Midbrain (tissue), 1 donor: ENCODE measurements at places on chromosomes 13 and 19.

- no peak for DNase-seq
Observed at GRCh38 chr13:46607768-46608564, 55.0 kb downstream of the LRCH1 start.

DNA sequence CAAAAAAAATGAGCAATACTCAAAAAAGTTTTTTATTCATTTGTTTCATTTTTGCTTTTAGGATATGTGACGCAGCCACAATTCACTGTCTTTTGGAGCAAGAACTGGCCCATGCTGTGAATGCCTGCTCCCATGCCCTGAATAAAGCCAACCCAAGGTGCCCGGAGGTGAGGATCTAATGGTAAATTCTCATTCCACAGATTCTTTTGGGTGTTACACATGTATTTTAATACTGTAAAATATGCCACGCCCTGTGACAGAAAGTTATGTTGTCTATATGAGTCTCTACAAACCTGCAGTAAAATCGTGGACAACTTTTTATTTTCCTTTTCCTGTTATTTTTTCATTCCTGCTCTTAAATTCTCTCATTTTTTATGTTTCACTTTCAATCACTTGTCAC lies 57.5 kb upstream of the AKAP11 start:
- DNase-seq: no peak

GRCh38 chr13:37695200-37695599 lies 96.6 kb upstream of the POSTN start:
- DNase-seq: no peak

DNA sequence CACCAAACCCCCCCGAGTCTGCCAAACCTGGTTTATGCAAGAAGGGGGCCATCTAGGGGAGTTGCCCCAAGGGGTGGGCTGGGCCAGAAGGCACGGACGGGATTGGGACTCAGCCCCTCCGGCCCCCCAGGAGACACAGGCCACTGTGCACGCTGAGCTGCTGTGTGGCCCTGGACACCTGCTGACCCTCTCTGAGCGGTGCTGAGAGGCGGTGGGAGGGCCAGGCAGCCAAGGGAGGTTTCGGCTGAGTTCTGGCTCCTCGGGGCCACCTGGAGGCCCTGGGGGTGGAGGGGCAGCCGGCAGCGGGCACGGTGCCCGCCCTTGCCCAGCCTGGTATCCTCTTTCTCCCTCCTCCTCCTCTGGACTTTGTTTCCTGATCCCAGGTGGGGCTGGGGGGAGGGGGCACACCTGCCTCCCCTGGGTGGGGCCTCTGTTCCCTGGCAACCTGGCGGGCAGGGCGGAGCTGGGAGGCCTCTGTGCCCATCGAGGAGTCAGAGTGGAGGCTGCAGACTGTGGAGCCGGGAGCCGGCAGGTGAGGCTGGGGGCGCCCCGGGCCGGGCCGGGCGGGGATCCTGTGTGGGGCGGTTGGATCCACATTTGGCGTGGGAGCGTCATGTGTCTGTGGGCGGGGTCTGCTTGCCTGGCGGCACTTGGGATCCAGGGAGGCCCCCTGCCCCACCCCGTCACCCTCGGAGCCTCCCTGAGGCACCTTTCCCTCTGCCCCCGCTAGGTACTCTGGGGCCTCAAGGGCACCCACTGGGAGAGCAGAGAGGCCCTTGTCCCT lies at the start of gene MISP:
MISP (plus strand) TSS at position 473 of the 784 bp plus-strand sequence. CDS start 5,835 bp downstream, outside the sequence.
- no peak for DNase-seq

DNA sequence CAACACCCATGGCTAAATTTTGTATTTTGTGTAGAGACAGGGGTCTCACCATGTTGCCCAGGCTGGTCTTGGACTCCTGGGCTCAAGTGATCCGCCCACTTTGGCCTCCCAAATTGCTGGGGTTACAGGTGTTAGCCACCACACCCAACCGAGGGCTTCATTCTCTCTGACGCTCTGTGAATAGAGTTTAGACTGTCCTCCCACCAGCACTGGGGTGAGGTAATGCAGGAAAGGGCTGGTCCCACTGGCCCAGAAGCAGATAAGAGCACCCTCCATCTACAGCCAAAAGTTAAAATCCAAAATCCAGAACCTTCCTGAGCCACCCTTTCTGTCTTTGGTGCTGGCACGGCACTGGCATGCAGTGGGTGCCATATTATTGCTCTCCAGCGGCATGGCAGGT lies 31.8 kb upstream of the HOMER3 start:
- DNase-seq: no peak

DNA sequence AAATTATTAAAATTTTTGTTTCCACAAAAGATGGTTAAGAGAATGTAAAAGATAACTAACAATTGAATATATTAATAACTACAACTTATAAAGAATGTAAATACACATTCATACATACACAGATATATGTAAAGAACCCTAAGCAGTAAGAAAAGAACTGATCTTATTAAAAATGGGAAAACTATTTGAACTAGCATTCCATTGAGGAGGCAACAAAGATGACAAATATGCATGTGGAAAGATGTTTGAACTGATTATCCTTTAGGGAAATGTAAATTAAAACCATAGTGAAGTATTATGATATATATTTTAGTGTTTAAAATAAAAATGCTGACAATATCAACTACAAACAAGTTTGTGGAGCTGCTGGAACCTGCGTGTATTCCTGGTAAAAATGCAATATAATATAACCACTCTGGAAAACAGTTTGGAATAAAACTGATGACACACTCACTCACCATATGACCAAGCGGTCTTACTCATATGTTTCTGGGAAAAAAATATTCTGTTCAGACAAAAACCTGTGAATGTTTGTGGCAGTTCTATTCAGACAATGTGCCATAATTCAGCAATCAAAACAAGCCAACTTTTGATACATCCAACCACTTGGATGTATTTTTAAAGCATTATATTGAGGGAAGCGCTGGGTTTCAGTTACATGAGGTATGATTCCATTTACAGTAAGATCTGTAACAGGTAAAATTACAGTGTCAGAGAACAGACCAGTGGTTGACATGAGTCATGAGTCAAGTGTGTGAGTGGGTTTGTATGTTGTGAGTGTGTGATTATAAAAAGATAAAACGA lies 694.4 kb upstream of the SLITRK5 start:
- no peak for DNase-seq

DNA sequence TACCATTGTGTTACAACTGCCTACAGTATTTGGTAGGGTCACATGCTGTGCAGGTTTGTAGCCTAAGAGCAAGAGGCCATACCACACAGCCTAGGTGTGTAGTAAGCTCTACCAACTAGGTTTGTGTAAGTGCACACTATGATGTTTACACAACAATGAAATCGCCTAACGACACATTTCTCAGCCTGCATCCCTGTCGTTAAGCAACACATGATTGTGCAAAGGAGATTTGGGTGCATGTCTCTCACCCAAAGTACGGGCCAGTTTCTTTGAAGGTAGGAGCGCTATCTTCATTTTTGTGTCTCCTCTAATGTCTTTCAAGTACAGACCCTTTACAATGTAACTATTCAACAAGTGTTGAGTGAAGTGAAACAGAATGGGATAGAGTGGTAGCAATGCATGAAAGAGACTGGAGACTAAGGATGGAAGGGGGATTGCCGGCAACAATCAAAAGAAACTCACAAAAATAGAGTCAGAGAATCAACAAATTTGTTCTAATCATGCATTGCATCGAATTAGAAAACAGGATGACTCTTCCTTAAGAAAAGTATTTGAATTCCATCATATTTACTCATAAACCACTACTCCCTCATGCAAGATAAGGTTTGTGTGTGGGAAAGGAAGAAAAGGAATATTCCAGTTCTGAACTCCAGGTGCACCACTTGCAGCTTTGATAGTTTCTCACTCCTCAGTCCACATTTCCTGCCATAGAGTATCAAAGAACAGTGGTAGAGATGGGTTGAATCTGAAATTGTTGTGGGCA lies 60.2 kb upstream of the TNFRSF19 start:
- no peak for DNase-seq

DNA sequence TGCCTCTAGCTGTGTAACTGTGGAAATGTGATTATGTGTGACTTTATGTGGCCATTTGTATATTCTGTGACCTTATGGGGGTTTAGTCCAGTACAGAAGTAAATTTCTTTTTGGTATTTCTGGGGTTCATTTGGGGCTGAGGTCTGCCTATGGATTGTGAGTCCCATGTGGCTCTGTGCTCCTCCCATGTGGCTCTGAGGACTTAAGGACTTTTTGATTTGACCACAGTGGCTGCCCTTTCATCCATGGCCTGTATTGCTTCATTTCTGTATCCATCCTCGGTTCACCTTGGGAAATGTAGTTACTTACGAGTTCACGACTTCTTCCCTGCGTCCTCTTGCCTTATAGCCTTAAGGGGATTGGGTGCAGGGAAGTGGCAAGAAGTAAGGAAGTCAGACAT lies 1.0 kb downstream of the ZNF420 start:
- DNase-seq: no peak

DNA sequence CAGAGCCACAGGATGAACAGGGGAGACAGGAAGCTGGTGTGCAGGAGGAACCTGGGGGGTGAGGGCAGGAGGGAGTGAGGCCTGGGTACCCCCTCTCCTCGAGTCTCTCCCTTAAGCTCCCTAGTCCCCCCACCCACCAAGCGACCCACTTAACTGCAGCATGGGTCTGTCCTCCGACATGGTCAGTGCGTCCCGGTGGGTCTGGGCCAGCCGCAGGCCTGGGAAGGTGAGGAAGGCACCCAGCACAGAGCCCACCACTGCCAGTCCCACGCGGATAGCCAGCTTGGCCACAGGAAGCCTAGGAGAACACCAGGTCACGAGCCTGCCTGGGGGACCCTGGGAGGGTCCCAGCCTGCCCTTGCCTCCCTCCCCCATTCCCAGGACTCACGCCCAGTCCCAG lies 16.9 kb downstream of the TMEM161A start:
- no peak for DNase-seq

DNA sequence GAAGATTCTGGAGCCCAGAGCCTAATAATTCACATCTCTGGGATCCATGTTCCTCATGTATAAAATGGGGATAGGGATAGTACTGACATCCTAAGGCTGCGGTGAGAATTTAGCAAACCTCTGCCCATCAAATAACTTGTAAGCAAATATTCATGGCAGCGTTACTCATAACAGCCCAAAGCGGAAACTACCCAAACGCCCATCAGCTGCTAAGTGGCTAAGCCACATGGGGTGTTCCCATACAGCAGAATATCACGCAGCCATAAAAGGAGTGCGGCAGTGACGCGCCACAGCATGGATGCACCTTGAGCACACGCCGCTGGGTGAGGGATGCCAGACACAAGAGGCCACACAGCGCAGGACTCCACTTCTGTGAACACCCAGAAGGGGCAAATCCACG lies 19.7 kb downstream of the VRK3 start:
- no peak for DNase-seq
